ENCODE measurements at places on chromosomes 7 and 10.

DNA sequence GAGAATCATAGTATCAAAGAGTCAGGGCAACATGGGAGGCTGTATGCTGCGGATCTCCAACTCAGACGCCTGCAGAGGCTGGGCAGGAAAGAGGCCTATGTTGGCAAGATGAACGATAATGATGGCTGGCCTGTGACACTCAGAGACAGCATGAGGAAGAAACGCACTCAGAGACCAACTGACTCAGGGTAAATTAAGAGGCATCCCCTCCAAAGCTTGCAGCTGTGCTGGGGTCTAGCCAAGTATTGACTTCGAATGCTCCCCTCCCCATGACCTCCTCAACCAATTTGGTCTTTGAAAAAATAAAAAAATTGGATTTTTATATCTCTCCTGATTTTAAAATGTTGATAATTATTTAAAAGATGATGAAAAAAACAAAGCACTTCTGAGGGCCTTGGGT is 718.9 kb downstream of the GRID1 start:
- DNase-seq: no peak

DNA sequence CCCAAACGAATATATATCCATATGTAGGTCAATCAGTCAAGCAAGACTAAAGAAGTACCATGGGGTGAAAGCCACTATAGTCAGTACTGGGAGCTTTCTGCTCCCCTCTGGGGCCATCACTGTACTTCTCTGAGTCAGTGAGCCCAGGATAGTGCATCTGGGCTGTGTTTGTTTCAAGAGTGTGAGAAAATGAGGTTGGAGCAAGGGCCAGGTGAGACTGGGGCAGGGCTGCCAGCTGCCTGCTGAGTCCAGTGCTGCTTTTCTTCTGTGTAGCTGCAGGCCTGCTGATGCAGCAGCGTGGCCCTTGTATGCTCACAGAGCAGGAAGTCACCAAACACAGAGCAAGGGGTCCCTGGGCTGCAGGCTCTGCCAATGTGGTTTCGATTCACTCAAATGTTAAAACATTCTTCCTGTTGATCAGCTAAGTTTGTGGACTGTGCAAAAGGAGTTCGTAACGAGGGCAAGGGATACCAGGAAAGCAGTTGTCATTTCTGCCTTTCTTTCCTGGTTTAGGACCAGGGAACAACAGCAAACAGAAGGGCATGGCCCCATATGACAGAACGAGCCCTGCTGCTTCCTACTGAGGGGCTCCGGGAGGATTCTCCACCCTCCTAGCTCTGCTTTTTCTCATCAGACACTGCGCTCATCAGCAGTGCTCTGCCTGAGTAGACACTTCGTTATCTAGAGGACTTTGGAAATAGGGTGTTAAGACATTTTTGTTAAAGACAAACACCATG is 65.4 kb upstream of the TNS3 start:
- DNase-seq: no peak

DNA sequence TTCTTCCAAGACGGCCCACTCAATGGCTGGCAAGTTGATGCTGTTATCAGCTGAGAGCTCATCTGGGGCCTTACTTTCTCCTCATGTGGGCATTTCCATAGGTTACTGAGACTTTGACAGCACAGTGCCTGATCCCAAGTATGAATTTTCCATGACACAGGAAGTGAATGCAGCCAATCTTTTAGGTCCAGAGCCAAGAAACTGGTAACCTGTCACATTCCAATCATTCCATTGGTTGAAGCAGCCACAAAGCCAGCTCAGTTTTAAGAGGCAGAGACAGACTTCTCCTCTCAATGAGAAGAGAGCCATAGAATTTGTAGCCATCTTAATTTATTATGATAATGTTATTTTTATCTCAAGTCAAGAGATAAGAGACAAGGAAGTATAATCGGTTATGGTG is 775.5 kb downstream of the CNTNAP2 start:
- no peak for DNase-seq

DNA sequence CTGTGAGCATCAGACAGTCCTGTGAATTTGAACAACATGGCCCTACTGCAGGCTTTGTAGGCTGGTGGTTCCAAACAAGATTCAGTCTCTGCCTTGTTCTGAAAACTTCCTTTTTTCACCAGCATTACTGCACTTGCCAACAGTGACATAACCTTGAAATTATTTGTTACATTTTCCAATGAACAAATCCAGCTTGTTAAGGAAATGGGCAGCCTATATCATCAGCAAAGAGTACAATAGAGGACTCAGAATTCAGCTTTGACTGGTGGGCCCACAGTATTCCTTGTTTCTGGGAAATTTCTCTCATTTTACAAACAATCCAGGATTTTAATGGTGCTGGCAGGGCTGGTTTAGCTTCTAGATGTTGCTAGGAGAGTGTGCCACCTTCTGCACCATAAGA is 703.7 kb upstream of the FZD8 start:
- DNase-seq: no peak

- no peak for DNase-seq
These were observed 26.3 kb downstream of the GAD2 start for GRCh38 chr10:26242706-26243350.

GRCh38 chr7:76343294-76343930 is 15.4 kb downstream of the YWHAG start:
- no peak for DNase-seq

DNA sequence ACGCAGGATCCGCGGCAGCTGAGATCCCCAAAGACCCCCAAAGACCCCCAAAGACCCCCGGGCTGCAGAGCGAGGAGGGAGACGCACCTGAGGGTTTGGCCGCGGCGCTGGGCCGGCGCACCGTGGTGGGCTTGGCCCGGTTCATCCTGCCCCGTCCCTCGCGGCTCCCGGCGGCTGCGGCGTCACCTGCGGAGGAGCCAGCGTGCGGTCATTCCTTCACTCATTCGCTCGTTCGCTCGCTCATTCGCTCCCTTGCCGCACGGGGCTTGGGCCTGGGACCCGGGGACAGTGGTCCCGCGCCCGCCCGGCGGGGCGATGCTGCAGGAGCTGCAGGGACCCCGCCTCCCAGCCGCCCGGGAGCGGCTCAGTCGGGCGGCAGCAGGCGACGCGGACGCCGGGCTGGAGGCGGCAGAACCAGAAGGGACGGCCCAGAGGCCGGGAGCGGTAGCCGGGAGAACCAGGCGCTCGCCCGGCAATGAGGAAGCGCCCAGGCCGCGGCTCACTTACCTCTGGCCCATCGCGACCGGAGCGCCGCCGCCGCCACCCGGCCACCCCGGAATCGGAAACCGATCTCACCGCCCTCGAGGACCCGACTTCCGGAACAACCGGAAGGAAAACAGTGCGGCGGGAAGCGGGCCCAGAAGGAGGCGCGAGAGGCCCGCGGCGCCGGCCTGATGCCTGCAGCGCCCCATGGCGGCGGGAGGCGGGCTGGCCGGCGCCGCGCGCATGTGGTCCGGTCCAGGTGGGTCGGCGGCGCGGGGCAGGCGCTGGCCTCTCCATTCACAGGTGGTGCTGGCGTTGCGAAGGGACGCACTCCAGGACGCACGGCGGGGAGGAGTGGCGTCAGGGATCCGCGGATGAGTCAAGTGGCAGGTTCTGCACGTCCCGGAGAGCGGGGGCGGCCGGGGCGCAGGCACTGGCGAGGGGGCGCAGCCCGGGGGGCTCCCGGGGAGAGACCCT is at the start of gene INTS1:
INTS1 (minus strand) TSS at position 574 of the 960 bp plus-strand sequence; CDS start at position 145, 429 bp downstream.
- peak; percentile 98 for DNase-seq

DNA sequence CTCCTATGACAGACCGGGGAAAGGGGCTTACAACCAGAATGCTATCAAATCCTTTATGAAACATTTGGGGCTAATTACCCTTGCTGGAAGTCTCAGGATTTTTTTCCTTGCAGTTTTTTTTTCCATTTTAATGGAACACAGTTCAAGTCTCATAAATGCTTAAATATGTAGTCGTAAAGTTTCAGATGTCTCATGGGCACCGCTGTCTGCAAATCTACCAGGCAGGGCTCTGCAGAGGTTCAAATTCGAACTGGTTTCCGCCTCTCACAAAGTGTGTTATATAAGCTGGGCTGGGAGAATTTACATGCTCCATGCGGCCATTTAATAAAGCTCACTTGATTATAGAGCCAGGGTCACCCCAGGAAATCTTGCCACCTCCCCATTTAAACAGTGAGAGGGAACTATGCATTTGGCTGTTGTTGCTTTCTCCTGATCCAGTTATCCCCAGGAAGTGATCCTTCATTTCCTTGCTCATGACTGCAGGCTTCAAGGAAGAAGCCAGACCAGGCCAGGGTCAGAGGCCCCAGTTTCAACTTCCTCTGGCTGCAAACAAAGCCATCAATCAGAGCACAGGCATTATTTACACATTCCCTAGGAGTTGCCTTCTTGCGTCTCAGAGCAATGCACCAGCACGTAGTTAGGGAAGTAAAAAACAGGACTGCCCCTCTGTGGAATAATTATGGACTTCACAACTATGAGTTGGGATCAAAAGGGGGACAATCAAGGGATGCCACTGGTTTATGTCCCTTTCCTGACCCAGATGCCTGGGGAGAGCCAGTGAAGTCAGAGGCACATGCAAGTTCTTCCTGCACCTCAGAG is 358.8 kb downstream of the PRPF18 start:
- peak; percentile 37 for DNase-seq

DNA sequence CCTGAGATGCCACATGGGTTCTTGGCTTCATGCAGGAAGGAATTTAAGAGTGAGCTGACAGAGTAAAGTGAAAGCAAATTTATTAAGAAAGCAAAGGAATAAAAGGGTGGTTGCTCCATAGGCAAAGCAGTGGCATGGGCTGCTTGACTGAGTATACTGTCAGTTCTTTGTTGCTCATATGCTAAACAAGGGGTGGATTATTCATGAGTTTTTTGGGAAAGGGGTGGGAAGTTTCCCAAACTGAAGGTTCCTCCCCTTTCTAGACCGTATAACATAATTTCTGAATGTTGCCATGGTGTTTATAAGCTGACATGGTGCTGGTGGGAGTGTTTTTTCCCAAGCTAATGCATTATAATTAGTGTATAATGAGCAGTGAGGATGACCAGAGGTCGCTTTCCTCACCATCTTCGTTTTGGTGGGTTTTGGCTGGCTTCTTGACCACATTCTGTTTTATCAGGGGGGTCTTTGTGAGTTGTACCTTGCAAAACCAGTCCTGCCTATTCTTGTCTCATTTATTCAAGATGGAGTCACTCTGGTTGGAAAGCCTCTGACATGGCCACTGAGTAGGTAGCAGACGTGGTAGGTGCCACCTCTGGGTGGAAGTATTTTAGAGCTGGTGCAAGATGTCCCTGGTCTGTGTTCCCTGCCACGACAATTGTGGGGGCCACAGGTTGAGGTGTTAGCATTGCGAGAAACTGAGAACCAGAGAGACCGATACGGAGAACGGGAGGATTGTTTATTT is 107.5 kb upstream of the SDK1 start:
- DNase-seq: no peak

- DNase-seq: peak; percentile 98
These were observed at the start of gene KIFBP for GRCh38 chr10:68988530-68989316. Gene KIFBP, plus strand, starts transcription at chr10:68988803. Its CDS starts 30 bp downstream, at chr10:68988833.

DNA sequence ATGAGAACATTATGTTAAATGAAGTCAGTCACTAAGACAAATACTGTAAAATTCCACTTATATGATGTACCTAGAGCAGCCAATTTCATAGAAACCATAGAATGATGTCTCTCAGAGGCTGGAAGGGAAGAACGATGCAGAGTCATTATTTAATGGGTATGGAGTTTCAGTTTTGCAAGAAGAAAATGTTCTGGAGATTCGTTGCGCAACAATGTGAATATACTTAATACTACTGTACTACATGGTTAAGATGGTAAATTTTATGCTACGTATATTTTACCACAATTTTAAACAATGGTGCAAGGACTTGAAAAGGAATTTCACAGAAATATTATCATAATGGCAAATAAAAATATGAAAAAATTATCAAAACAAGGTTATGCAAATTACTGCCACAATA is 972.6 kb downstream of the KCNMA1 start:
- DNase-seq: no peak

DNA sequence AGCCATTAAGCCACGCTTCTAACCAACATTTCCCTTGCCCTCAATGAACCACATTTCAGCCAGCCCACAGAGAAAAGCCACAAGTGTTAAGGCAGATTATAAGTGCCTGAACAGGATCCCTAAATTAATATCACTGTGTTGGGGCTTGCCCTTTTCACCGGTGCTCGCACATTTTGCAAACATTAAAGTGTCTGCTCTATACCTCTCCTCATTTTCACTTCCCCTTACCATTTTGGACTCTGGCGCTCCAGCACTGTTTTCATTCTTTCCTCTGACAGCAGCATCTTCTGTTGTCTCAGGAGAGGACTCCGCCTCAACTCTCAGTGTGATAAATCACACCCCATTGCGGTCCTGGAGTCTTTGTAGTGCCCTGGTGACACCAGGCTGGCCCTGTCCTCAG is 274.2 kb downstream of the BAMBI start:
- no peak for DNase-seq

DNA sequence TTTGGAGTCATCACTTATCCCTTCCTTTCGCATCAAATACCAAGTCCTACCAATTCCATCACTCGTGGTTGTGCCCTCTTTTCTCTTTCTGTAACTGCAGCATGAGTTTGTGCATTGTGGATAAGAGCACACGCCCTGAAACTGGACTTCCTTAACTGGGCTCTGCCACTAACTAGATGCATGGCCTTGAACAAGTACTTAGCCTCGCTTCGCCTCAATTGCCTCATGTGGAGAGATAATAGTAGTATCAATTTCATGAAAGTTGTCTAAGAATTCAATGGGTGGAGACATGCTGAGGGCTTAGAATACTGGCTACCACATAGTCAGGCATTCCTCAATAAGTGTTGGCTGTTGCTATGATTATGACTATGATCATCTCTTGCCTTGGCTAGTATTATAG is 41.5 kb downstream of the CFAP43 start:
- DNase-seq: no peak

- DNase-seq: no peak
These were observed 80.6 kb downstream of the ZEB1 start for GRCh38 chr10:31399631-31400030.

DNA sequence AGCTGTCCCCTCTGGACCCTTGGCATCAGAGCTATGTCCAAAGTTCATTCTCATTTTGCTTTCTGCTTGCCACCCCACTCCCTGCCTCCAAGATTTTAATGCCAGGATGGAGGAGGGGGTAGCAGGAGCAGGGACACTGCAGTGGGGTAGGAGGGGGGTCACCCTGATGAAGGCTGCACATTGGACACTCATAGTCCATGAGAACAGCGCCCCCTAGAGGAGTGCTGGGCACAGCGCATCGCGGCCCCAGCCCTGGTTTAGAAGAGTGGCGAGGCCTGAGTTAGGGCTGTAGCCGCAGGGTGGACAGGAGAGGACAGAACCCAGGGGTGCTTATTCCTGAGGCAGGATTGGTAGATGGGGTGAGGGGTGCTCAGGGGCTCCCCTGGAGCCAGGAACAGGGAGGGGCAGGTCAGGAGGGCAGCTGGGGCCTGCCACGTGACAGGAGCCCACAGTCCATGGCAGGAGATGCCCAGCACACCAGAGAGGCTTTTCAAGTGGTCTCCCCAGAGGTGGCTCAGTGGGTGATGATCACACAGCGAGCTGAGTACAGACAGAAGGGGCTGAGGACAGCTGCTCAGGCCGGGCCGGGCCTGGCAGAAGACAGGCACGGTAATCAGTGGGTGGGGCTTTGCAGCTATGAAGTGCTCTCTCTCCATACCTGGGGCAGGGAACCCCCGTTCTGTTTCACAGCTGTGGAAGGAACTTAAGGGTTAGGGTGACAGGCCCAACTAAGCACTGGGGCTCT is 71.4 kb downstream of the NEURL1 start:
- DNase-seq: peak; percentile 36

All from HTR-8/SVneo (cell line).